ENCODE measurements at places on chromosomes 7 and 10. TPM values are rescaled to one million over a fixed set of nuclear protein-coding genes. Genes with fewer than 3 reads are reported as not detected.

ABCB1 gene
- 0.36 TPM for total RNA-seq

LLCFC1 gene
- not detected for total RNA-seq

SPACDR gene
- total RNA-seq, result 0.27 TPM

CALML5 gene
- not detected for total RNA-seq

DNA sequence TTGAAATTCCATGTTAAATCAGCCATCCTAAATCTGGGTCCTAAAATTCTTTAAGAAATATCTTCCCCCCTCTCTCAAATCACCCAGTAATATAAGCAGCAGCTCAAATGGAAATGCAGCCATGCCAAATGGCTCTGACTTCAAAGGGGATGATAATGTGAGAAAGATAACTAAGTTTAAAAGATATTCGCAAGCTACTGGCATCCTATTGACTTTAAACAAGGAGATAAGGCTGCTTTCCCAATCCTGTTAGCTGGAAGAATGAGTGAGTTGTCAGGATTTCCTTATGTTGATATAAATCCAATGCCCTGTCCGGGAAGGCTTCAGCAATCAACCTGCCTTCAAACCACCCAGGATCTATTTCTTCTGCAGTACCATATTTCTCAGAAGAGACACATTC is 172.0 kb downstream of the FANK1 start:
- DNase-seq, result no peak

DNA sequence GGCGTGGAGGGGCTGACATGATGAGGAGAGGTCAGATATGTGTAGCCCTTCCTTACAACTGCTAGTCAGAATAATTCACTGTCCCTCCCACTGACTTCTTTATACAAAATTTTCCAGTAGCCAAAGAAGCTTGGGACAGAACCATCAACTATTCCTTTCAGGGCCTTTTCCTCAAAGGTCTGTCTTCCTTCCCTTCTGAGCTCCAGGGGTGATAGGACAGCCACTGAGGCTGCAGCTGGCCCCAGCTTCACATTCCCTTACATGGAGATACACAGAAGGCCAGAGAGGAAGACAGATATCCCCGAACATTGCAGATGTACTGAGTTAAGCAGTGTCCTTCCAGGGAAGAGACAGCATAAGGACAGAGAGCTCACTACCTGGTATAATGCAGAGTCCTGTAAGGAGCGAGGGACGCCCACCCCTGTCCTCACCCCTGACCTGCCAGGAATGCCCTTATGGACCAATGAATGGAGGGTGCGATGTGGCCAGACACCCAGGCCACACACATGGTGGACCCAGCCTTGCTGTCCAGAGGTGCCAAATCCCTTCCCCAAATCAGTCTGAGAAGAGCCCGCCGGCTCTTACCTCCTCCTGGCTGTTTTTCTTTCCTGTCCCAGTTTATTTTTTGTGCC is 754.7 kb downstream of the GRID1 start:
- no peak for DNase-seq

- DNase-seq, result no peak
These were observed 220.5 kb upstream of the AOAH start for GRCh38 chr7:36944838-36945237.

GRCh38 chr10:52523696-52524095 is 209.6 kb downstream of the DKK1 start:
- no peak for DNase-seq

All from fibroblast of the aortic adventitia (primary cell).